ENCODE measurements at places on chromosomes 6 and 20.

- peaks cover 11% of the 10 kb centered on the region for H3K27me3 ChIP-seq
- DNase-seq, result no peak
- no peak overlapping the region for H3K27ac ChIP-seq
These were observed 87.0 kb upstream of the RNF24 start for GRCh38 chr20:4102381-4102780.

GRCh38 chr6:15073344-15073789, 172.5 kb upstream of the JARID2 start:
- H3K36me3 ChIP-seq, result no peaks in the 10 kb centered on the region
- H3K4me3 ChIP-seq, result no peak overlapping the region
- DNase-seq, result peak; percentile 24
- H3K27ac ChIP-seq, result no peak overlapping the region

DNA sequence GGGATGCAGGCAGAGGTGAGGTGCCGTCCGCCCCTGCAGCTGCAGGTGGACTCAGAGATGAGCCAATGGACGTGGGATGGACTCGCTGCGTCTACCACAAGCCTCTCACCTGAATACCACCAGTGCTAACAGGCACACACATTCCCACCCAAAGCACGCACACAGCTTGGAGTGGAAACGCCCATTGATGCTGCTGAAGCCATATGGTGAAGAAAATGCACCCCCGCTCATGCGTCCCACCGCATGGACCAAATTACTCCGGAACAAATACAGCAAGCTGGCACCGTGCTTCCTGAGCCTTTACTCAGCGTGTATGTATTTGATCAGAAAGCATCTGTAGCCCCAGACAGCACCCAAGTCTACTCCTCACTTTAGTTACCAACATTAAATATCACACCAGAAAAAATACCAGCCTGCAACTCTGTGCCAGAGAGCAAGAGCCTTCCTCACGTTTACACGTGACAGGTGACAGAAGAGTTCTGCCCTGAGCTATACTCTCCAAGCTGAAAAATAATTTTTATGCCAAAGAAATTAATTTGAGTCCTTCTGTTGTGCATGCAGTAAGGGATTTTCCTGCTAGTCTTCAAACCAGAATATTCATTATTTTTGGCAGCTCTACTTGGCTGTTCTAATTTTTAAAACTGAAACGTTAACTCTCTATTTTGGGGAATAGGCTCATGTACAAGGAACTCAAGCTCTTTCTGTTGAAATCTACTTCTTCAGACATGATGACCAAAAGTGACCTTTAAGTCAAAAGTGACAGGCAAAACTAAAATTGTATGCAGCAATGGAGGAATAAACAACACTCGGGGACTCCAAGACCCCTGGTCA, 58.2 kb upstream of the SYNDIG1 start:
- H3K27me3 ChIP-seq, result no peaks in the 10 kb centered on the region
- H3K27ac ChIP-seq, result no peak overlapping the region
- DNase-seq, result no peak
- H3K4me1 ChIP-seq, result peaks cover 20% of the 10 kb centered on the region
- H3K36me3 ChIP-seq, result peaks cover 2% of the 10 kb centered on the region
- no peak overlapping the region for H3K4me3 ChIP-seq

DNA sequence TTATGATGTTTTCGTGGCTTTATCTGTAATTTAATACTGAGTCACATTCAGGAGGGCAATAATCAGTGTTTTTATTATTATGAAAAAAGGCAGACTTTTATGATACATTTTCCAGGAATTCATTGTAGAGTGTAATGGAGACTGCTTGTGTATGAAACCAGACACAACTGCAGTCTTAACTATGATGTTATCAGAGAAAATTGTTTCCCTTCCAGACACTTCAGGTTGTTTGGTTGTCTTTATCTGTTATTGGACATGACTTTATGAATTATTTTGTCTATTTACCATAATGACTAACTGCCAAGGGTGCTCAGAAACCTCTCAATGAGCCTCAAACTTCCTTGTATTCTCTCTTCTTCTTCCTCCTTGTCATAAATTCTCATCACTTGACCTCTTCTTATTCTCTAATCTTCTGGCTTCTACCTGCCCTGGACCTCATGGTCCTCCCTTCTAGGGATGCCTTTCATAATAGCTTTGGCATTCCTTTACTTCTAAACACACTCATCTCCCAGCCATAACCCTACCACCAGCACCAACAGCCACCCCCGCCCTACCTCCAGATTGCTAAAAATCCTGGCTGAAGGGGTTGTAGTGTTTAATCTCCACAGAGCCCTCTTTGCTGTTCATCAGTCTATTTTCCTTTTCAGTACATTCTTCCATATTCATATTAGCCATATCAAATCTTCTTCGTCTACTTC, 492.5 kb downstream of the CDKAL1 start:
- DNase-seq, result no peak
- peaks cover 5% of the 10 kb centered on the region for H3K4me1 ChIP-seq

- H3K27ac ChIP-seq, result no peak overlapping the region
- H3K4me3 ChIP-seq, result no peak overlapping the region
- peaks cover 3% of the 10 kb centered on the region for H3K4me1 ChIP-seq
- no peaks in the 10 kb centered on the region for H3K27me3 ChIP-seq
- DNase-seq, result no peak
These were observed 248.8 kb downstream of the KHDC1L start for GRCh38 chr6:72976484-72976883.

DNA sequence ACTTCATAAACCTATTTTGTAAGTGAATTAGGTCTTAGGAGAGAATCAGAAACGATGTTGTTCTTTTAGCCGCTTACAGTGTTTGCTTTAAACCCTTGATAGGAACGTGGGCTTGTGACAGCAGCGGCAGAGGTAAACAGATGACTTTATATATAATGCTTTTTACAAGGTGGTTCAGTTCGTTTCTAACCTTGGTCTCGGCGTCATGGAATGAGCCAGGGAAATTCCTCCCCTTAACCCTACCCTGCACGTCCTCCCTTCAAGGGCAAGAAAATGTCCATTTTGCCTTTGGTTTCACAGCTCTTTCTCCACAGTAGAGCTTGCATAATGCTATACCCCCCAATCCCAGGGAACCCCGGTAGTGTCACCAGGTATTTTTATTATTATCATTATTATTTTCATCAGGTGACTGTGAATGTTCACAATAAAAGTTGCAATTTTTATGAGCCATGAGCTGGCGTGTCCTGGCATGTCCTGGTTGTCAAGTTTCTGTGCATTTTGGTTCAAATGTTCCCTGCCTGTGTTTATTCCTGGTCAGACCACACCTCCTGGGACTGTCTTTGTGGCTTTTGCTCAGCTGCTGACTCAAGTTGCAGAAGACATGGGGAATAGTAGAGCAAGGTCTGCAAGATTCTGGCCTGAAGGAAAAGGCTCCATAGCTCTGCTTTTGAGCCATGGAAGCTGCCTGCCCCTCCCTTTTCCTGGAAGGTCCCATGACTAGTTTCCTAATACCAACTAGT, 112.8 kb upstream of the BMP2 start:
- no peak overlapping the region for H3K27ac ChIP-seq
- H3K4me1 ChIP-seq, result no peaks in the 10 kb centered on the region
- DNase-seq, result no peak

- no peaks in the 10 kb centered on the region for H3K4me1 ChIP-seq
- H3K27ac ChIP-seq, result no peak overlapping the region
- H3K4me3 ChIP-seq, result no peak overlapping the region
- no peaks in the 10 kb centered on the region for H3K27me3 ChIP-seq
- no peaks in the 10 kb centered on the region for H3K36me3 ChIP-seq
These were observed 131.8 kb upstream of the BEND3 start for GRCh38 chr6:107246972-107247615.

DNA sequence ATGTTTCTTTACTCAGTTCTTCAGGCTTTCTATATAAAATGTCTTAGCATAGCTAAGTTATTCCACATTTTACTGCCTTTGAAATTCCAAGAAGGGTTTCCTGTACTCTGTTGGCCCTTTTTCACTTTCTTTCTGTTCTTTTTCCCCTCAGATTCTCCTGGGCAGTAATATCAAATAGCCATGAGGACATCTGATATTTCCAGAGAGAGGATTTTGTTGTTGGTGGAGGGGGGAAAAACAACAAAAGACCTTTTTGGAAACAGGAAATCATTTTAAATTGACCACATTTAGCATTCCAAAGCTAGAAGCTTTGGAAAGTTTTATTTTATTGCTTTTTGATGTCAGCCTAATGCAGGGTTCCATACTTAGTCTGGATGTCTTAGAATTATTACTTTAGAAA, 445.4 kb downstream of the GJA1 start:
- DNase-seq, result no peak
- no peaks in the 10 kb centered on the region for H3K36me3 ChIP-seq
- peaks cover 1% of the 10 kb centered on the region for H3K27me3 ChIP-seq
- H3K4me3 ChIP-seq, result no peak overlapping the region
- no peak overlapping the region for H3K27ac ChIP-seq

GRCh38 chr20:57408536-57409233, 17.5 kb downstream of the RBM38 start:
- peaks cover 6% of the 10 kb centered on the region for H3K4me1 ChIP-seq
- peaks cover 33% of the 10 kb centered on the region for H3K36me3 ChIP-seq
- no peak overlapping the region for H3K4me3 ChIP-seq

GRCh38 chr20:44702776-44703175, 12.4 kb upstream of the CCN5 start:
- DNase-seq, result no peak
- H3K36me3 ChIP-seq, result no peaks in the 10 kb centered on the region
- no peaks in the 10 kb centered on the region for H3K27me3 ChIP-seq
- H3K4me3 ChIP-seq, result no peak overlapping the region
- no peaks in the 10 kb centered on the region for H3K4me1 ChIP-seq

- no peaks in the 10 kb centered on the region for H3K27me3 ChIP-seq
- H3K4me3 ChIP-seq, result no peak overlapping the region
- DNase-seq, result no peak
- no peak overlapping the region for H3K27ac ChIP-seq
- peaks cover 29% of the 10 kb centered on the region for H3K4me1 ChIP-seq
These were observed 13.7 kb downstream of the CHMP4B start for GRCh38 chr20:33824852-33825251.

- H3K4me3 ChIP-seq, result peak overlapping the region; percentile 78
- peaks cover 65% of the 10 kb centered on the region for H3K4me1 ChIP-seq
- H3K27me3 ChIP-seq, result no peaks in the 10 kb centered on the region
- H3K27ac ChIP-seq, result peak overlapping the region; percentile 91
These were observed 256.3 kb upstream of the TAB2 start for GRCh38 chr6:149060985-149061760.

DNA sequence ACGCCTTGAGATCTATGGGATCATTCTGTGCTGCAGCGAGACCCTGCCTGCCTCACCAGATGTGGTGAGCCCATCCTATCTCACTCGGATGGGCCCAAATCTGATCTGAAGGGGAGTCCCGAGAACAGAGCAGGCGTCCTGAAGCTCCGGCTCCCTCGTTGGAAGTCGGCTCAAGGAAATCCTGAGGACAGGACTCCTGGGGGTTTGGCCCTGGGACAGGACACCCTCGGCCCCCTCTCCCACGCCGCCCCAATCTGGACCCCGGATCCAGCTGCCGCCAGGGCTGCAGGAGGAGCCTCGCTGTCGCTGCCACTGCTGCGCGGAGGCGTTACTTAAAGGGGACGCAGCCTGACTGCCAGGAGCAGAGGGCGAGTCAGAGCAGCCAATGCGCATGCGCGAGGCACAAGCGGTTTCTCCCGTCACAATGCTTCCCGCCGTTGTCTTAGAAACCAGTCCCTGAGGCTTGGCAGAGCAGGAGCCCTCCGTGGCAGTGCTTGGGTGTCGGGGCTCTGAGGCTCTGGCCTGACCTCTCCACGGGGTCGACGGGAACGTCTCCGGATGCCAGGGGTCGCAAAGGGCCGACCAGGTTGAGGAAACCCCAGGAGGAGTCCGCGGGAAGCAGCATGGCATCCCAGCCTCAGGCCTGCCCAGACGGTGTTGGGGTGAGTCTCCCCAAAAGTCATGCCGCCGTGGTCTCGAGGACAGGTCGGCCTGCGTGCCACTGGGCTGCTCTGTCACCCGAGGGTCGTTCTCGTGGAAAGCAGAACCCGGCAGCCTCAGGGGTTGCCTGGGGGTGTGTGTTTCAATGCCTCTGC, 1567.8 kb upstream of the DEFB115 start:
- H3K27ac ChIP-seq, result no peak overlapping the region
- H3K4me1 ChIP-seq, result no peaks in the 10 kb centered on the region
- DNase-seq, result no peak
- no peaks in the 10 kb centered on the region for H3K27me3 ChIP-seq
- H3K36me3 ChIP-seq, result no peaks in the 10 kb centered on the region
- no peak overlapping the region for H3K4me3 ChIP-seq

GRCh38 chr20:50715694-50716093, 15.7 kb upstream of the PARD6B start:
- no peak for DNase-seq
- H3K4me1 ChIP-seq, result no peaks in the 10 kb centered on the region
- H3K36me3 ChIP-seq, result no peaks in the 10 kb centered on the region
- H3K4me3 ChIP-seq, result no peak overlapping the region

- H3K4me1 ChIP-seq, result no peaks in the 10 kb centered on the region
- H3K4me3 ChIP-seq, result no peak overlapping the region
- no peak overlapping the region for H3K27ac ChIP-seq
- no peak for DNase-seq
- no peaks in the 10 kb centered on the region for H3K27me3 ChIP-seq
These were observed 223.3 kb upstream of the STXBP5 start for GRCh38 chr6:146980900-146981329.

GRCh38 chr6:129748901-129749748, 39.1 kb upstream of the ARHGAP18 start:
- H3K4me3 ChIP-seq, result peak overlapping the region; percentile 79
- H3K27ac ChIP-seq, result peak overlapping the region; percentile 90
- no peak for DNase-seq
- no peaks in the 10 kb centered on the region for H3K36me3 ChIP-seq
- peaks cover 45% of the 10 kb centered on the region for H3K4me1 ChIP-seq
- no peaks in the 10 kb centered on the region for H3K27me3 ChIP-seq

- no peak overlapping the region for H3K4me3 ChIP-seq
- DNase-seq, result no peak
- no peaks in the 10 kb centered on the region for H3K27me3 ChIP-seq
- no peak overlapping the region for H3K27ac ChIP-seq
These were observed 170.0 kb upstream of the DTNBP1 start for GRCh38 chr6:15832841-15833240.

- H3K36me3 ChIP-seq, result no peaks in the 10 kb centered on the region
- H3K4me1 ChIP-seq, result no peaks in the 10 kb centered on the region
- no peaks in the 10 kb centered on the region for H3K27me3 ChIP-seq
- no peak overlapping the region for H3K4me3 ChIP-seq
These were observed 80.1 kb downstream of the PLCG1 start for GRCh38 chr20:41217422-41217821.

DNA sequence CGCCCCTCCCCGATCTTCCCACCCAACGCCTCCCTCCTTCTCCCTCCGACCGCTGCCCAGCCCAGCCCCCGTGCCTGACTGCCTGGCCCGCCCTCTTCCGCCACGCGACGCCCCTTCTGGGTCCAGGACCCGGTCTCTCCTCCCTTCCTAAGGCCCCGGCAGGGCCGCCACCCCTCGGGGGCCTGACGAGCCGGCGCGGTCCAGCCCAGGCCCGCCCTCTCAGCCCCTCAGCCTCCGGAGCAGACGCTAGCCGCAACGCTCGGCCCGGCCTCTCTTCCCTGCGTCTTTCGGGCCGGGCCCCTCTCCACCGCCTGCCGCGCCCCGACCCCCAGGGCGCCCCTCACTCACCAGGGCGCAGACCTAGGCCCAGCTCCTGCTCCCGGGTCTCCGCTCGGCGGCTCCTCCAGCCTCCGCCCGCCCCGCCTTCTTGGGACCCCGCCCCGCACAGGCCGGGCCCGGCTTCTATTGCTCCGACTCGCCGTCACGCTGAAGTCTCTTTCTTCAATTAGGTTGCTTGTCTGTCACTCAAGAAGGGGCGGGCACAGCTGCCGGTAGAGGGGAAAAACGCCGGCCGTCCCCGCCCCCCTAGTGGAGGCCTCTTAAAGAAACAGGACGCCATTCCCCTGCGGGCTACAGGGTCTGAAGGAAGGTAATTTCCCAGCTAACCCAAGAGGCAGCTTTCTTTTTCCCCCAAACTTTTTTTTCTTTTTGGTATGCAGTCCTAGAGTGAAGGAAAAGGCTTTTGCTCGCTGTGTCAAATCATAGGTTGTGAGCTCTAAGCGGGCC, at the start of gene ELMO2:
Gene ELMO2, minus strand, starts transcription at position 416 of the 786 bp plus-strand sequence. CDS start 12,133 bp downstream, outside the sequence.
- DNase-seq, result peak; percentile 96
- peak within 1 kb of the TSS; percentile 88 for H3K27ac ChIP-seq
- H3K4me3 ChIP-seq, result peak within 1 kb of the TSS; percentile 81
- H3K4me1 ChIP-seq, result peaks cover 58% of the 10 kb centered on the region
- H3K27me3 ChIP-seq, result peaks cover 5% of the 10 kb centered on the region
